Coronary artery (tissue), 2 donors: ENCODE measurements at places on chromosomes 2 and 18.

- DNase-seq = no peak
These were observed 177.9 kb downstream of the ZNF516 start for GRCh38 chr18:76317136-76317535.

- no peak for DNase-seq
These were observed 52.1 kb downstream of the RHBDD1 start for GRCh38 chr2:226887940-226888339.

GRCh38 chr2:17056236-17056635, 390.6 kb upstream of the CYRIA start:
- DNase-seq = no peak

GRCh38 chr18:75132098-75132870, 76.7 kb downstream of the PTGR3 start:
- DNase-seq = peak; percentile 49

- no peak for DNase-seq
These were observed 750.5 kb downstream of the LRP1B start for GRCh38 chr2:141380008-141380979.

- no peak for DNase-seq
These were observed 100.2 kb downstream of the AGAP1 start for GRCh38 chr2:235594041-235594440.

- DNase-seq = no peak
These were observed 628 bp downstream of the PPP1R7 start for GRCh38 chr2:241150660-241151530.

GRCh38 chr2:39133215-39133851, 12.5 kb upstream of the SOS1 start:
- DNase-seq = no peak

- no peak for DNase-seq
These were observed 41.7 kb downstream of the HPCAL1 start for GRCh38 chr2:10344105-10345066.

DNA sequence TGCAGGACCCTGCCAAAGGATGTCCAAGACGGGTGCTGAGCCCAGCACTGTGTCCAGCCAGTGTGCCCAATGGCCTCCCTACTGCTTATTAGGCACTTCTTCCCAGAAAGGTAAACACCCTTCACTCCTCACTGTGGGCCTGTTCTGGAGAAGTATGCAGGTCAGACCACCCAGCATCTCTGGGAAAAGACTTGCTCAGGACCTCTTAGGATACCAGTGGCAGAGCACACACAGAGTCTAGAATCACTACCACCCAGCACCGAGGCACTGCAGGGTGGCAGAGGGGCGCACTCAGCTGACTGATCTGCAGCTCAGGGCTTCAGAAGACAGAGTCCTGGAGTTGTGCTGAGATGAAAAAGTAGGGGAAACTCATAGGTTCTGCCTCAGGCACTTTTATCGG, 25.8 kb downstream of the XDH start:
- DNase-seq = peak; percentile 49

- DNase-seq = no peak
These were observed 164.2 kb upstream of the TMEM200C start for GRCh38 chr18:6059551-6059950.

GRCh38 chr2:163119966-163120365, 281.4 kb upstream of the KCNH7 start:
- no peak for DNase-seq

DNA sequence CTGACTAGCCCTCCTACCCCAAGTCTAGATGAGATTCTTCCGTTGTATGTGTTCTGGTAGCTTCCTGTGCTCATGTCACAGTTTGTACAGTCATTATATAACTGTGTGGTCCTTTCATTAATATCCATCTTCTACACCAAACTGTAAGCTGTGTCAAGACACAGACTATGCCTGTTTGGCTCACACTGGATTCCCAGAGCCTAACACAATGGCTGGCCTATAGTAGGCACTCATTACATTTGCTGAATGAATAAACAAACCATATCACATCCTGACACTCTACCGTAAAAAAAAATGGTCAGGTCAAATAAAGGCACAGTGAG, 72.6 kb downstream of the ANKRD44 start:
- DNase-seq = no peak

DNA sequence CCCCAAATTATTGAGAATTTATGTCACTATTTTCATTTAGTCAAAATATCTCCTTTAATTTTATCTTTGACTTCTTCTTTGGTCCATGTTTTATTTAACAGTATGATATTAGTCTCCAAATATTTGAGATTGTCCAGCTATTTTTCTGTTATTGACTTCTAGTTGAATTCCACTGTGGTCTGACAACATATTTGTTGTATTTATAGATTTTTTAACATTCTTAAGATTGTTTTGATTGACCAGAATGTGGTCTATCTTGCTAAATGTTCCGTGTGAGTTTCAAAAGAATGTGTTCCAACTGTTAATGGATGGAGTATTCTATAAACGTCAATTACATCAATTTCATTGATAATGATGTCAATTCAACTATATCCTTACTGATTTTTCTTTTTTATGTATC, 1452.1 kb downstream of the SUCLG1 start:
- no peak for DNase-seq

GRCh38 chr2:207227062-207227748, 61.5 kb upstream of the KLF7 start:
- DNase-seq = no peak

DNA sequence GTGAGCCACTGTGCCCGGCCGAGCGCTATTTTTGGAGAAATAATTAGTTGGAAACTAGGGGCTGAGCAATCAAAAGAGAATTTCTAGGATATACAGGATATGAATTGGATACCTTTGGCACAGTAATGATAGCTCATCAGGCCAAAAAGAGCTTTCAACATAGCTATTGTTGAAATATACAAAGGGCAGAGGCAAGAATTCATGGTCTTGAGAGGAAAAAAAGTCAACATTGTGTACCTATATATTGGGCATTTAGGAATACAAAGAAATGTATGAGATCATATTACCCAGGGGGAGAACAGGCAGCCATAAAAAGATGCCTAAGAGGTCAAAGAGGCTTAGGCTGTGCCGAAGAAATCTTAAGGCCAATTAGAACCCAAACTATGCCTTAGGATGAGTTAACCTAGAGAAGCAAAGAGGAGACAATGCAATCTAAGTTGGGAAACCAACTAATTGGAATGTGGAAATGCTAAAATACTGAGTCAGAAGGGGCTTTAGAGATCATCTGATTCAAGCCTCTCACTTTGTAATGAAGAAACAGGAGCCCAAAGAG, 99.0 kb downstream of the RBBP8 start:
- no peak for DNase-seq

DNA sequence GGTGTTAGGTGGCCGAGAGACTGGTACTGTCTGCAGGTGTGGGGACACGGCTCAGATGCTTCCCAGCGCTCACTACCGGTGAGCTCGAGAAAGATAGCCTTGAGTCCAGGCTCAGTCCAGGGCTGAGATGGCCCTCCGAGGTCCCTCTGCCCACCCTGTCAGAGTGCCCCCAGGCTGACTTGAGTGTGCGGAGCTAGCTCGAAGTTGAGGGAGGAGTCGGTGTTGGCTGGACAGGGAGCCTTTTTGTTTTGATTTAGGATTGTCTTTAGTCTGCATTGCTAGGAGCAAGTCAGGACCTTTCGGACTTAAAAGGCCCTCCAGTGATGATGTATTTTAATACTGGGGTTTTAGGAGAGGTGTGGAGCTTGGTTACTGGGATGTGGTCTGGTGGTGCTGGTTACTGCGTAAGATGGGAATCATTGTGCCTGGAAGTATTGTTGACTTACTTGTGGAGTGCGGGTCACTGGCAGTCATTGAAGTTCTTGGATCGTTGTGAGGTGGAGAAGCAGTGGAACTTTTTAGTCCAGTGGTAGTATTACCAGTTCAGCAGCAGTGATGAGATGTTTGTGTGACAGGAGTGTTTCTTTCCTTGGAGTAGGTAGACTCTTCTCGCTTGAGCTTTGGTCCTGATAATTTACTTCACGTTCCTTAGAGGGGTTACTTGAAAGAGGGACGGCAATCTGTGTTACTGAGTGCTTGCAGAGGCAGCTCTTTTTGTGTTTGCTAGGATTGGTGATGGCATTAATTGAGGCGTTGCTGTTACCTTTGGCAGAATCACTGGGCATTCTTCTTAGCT, 633 bp downstream of the KIAA1328 start:
- no peak for DNase-seq

GRCh38 chr2:147511491-147511948, 333.3 kb upstream of the ACVR2A start:
- no peak for DNase-seq

- no peak for DNase-seq
These were observed 240.8 kb downstream of the BCL11A start for GRCh38 chr2:60312618-60313017.

- DNase-seq = no peak
These were observed 75.3 kb downstream of the VSNL1 start for GRCh38 chr2:17615728-17616351.

DNA sequence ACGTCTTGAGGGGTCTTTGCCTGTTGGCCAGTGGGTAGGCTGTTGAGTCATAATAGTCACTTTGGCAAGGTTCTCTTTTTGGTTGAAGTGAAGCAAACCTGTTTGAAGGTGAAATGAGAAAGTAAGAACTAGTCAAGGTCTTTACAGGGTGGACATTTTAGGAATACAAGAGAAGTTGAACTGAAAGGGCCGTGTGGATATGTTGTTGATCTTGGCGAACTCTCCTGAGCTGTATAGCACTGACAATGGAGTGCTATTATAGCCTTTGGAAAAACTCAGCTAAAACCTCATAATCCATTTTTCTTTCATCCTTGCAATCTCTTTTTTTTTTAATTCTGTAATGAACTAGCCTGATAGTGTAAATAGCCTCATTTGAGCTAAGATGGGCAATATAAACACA, 248.1 kb downstream of the MEIS1 start:
- DNase-seq = no peak

- no peak for DNase-seq
These were observed 1157.4 kb downstream of the RPIA start for GRCh38 chr2:89848763-89849368.

DNA sequence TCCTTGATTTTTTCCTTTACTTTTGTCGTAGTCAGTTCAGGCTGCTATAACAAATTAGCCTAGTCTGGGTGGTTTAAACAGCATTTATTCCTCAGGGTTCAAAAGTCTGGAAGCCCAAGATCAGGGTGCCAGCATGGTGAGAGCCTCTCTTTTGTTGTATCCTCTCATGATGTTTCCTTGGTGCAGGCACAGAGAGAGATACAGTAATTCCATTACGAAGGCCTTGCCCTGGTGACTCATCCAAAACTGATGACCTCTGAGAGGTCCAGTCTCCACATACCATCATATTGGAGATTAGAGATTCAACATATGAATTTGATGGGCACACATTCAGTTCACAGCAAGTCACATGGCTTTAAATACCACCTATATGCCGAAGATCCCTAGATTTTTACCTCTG, 253.8 kb downstream of the CYRIA start:
- no peak for DNase-seq

- no peak for DNase-seq
These were observed 147.1 kb downstream of the IKZF2 start for GRCh38 chr2:213004197-213004821.

GRCh38 chr2:8303322-8303832, 378.5 kb upstream of the ID2 start:
- DNase-seq = no peak

GRCh38 chr2:127415593-127416505, 2.4 kb upstream of the PROC start:
- DNase-seq = peak; percentile 72

DNA sequence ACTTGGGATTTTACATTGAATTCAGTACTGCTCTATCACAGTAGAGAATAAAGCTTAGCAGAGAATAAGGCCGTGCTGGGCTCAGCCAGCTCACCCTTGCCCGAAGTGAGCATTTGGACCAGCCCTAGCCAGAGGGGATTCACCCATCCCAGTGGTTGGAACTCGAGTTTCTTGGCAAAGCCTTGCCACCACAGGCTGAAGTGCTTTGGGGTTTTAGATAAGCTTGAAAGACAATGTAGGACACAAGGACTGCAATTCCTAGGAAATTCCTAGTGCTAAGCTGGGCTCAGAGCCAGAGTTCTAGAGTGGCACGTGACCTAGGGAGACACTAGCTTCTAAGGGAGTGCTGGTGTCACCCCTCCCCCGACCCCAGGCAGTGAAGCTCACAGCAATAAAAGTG, 28.0 kb downstream of the SERPINB11 start:
- no peak for DNase-seq

DNA sequence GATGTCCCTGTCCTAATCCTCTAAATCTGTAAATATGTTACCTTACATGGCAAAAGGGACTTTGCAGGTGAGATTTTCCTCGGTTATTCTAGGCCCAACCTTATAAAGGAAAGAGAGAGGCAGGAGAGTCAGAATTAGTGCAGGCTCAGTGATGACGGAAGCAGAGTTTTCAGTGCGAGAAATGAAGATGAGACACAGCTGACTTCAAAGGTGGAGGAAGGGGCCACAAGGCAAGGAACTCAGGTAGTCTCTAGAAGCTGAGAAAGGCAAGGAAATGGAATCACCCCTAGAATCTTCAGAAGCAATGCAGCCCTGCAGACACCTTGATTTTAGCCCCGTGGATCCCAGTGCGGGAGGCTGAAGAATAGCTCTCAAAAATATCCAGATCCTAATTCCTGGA, 7.2 kb upstream of the LCLAT1 start:
- DNase-seq = no peak

DNA sequence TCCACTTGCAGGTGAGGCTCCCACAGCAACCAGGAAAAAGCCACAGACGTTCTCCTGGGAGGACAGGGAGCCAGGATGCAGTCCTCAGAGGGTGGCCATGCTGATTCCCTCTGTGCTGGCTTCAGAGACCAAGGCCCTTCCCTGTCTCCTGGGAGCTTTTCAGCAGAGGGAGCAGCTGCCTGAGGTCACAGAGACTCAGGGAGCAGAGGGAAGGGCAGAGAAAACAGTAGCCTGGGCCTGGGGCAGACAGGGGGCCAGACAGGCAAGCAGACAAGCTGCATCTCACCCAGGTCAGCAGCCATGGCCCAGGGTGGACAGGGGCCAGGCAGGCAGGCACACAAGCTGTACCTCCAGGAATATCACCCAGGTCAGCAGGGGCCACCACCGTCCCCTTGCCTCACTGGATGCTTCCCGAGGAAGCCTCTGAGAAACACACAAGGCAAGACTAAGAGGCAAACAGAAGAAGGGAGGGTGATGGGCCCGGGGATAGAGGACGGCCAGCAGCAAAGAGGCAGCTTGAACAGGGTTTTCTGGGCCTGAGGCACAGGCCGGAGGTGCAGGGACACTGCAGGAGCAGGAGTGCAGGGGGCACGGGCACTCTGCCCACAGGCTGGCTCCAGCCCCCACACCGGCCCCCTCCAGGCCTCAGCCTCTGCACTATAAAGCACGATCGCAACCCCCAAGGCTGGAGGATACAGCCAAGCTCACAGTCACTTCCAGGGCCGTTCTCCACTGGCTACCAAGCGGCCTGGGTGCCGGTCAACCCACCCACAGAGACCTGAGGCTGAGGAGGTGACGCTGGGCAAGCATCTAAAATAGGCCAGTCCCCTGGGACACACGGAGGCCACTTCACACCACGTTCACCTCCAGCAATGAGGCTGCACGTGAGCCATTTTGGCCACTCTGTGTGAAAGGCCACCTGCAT, 6.1 kb downstream of the SLC66A2 start:
- DNase-seq = peak; percentile 70

GRCh38 chr2:46816151-46816845, 99.3 kb downstream of the MCFD2 start:
- no peak for DNase-seq
